ENCODE measurements at places on chromosomes 16 and 17.

GRCh38 chr17:58991718-58992331, 114.9 kb downstream of the TRIM37 start:
- DNase-seq, result no peak

DNA sequence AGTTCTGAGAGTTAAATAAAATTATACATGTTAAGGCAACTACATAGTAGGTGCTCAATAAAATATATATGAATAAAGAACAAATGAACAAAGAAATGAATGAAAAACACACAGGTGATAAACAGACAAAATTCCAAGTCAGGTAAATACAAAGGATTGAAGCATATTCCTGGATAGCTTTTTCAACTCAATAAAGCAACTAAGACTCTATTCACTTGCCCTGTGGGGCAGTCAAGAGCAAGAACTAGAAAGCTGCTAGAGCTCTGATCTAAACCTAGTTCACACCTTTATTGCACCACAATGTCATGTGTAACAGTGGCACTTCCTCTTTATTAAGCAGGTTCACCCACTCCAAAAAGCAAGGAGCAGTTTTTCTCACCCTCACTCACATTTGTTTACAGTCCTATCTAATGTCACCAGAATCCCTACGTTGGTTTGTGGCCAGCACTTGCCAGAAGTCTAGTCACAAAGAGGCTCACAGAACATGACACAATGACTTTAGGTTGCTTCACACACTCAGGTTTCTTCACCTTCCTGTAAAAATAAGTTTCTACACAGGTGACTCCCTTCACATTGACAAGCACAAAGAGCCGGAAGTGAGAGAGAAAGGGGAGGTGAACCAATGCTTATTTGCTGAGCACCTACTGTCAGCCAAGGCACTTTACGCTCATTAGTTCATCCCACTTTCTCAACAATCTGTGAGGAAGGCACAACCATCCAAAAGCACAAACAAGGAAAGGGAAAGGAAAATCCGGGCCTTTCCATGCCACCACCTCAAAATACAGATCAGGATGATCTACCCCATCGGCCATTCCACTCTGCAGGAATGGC, 70.8 kb downstream of the XPO6 start:
- no peak for DNase-seq

GRCh38 chr16:13997526-13997925, 73.6 kb upstream of the MRTFB start:
- DNase-seq, result no peak

DNA sequence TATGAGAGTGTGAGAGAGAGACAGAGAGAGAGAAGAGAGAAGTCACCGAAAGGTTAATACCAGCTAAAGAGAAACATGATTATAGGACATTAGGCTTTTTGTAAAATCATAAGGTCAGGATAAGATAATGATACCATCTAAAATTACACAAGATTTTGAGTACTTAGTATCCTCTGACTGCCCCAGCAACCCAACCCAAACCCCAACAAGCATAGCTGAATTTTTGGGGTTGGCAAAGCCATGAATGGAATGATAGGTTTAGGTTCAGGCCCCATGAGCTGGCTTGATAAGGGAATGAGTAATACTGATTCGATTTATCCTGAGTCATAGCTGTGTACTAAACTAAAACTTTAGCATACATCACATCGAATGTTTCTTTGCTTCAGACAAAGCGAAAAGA, 259.5 kb downstream of the IRX3 start:
- no peak for DNase-seq

DNA sequence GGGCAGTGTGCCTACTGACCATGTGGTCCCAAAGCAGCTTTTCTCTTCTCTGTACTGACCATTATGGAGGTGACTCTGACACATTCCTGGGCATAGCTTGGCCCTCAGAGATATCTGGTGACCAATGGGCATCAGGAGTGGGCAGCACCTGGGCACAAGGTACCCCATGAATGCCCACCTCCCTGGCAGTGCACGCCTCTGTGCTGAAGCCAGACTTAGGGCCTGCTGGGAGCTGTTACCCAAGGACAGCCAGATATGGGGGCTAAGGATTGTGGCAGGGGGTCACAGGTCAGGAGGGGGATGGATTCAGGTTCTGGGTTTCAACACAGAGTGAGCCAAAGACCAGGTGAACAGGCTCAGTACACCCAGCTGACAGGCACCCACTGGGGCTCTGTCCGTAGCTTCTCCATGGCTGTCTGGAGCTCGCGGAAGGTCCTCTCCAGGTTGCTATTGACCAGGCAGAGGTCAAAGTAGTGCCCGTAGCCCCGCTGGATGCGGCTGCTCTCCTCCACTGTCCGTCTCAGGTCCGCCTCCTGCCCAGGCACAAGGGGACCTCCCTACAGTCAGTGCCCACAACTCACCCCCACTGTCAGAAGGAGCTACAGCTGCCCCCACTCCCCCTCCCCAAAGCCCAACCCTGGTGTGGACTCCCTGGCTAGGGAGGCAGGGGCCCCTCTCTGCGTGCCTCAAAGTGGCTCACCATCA, 29.7 kb downstream of the MPP2 start:
- DNase-seq, result no peak

- DNase-seq, result no peak
These were observed 66.9 kb upstream of the SDK2 start for GRCh38 chr17:73711184-73711583.
